GDM1 (cell line): ENCODE measurements at places on chromosomes 4 and X.

- no peak for DNase-seq
Observed at GRCh38 chr4:47390428-47391125, 72.9 kb downstream of the COMMD8 start.

GRCh38 chr4:74675673-74676279 lies 118.5 kb downstream of the BTC start:
- DNase-seq: peak; percentile 8

DNA sequence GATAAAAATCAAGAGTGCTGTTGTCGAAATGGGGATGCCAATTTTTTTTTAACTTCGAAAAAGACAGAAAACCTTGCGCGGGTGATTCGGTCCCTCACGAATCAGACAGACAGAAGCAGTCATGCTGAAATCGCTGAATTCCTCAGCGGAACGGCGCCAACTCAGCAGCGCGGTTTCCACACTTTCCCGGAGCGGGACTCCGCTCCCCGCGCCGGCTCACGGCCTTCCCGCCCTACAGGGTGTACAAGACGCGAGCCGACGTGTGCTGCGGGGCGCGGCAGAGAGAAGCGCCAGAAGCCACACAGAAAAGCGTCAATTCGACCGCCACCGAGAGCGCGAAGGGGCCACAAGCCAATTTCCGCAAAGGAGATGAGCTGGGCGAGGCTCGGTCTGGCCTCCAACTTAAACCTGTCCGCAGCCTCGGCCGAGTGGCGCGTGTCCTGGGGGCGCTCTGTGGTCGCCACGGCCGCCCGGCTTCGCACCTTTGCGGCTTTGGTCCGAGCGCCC lies 1.3 kb downstream of the NEXMIF start:
- no peak for DNase-seq

DNA sequence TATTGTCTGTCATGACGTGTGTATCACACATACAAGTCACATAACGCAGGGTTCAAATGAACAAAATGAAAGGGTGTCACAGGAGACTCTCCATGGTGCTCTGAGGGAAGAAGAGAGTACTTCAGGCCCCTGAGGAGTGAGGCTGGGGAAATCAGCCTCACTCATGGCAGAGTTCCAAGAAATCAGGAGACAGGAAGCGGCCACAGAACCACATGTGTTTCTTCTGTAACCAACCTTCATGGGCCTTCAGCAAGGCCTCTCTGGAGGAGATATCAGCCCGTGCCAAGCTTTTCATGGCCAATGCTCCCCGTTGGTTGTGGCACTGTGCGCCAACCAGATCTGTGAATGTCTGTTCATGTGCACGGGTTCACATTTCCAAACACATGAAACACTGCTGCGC lies 76.0 kb downstream of the NAT8L start:
- DNase-seq: peak; percentile 14

- no peak for DNase-seq
Observed at GRCh38 chr4:127782025-127782274, 172 bp upstream of the HSPA4L start.

DNA sequence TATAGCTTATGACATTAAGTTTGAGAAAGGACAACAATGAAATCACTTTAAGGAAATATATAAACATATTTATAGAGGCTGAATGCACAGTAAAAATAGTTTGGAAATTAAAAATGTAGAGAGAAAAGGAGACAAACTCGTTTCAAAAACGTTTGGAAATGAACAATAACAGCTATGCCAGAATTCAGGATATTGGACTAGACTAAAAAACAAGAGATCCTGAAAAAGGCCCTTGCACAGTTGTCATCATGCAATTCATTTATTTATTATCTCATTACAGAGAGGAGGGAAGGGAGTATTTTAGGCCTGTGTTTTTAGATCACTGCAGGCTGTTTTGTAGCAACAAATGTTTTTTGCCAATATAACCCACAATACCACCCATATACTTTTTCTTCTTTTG lies 527.2 kb downstream of the ADGRL3 start:
- no peak for DNase-seq

GRCh38 chr4:22478426-22478825 lies 37.4 kb downstream of the ADGRA3 start:
- no peak for DNase-seq

DNA sequence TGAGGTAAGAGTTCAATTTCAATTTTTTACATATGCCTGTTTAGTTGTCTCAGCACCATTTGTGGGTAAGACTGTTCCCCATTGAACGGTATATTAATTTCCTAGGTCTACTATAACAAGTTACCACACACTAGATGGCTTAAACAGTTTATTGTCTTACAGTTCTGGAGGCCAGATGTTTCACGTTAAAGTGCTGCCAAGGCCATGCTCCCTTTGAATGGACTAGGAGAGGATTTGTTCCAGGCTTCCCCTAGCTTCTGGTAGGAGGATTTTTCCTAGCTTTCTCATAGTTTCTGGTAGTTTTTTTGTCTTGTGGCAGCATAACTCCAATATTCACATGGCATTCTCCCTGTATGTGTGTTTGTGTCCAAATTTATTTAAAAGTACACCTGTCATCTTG lies 149.3 kb upstream of the CYSLTR1 start:
- no peak for DNase-seq

- DNase-seq: no peak
Observed at GRCh38 chr4:153161226-153161963, 42.8 kb upstream of the TRIM2 start.

GRCh38 chrX:86002076-86002896 lies 45.1 kb downstream of the CHM start:
- DNase-seq: no peak

DNA sequence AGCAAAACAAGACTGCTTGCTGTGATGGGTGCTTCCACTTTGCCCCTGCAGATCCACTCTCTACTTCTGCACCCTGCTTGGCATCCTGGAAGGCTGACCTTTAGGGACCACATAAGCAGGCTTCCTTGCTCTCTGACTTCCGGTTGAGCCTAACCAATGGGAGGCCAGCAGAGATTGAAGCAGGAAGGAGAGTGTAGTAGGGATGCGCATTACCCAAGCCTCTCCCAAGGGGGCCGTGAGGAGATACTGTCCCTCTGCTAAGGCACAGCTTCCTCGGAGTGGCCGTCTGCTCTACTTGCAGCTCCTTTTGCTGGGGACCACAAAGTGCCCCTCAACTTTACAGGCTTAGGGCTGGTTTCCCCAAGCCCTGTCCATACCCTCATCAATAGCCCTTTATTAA lies 624.3 kb upstream of the TENM3 start:
- DNase-seq: no peak

GRCh38 chrX:130841776-130842175 lies 61.2 kb downstream of the ENOX2 start:
- DNase-seq: no peak

DNA sequence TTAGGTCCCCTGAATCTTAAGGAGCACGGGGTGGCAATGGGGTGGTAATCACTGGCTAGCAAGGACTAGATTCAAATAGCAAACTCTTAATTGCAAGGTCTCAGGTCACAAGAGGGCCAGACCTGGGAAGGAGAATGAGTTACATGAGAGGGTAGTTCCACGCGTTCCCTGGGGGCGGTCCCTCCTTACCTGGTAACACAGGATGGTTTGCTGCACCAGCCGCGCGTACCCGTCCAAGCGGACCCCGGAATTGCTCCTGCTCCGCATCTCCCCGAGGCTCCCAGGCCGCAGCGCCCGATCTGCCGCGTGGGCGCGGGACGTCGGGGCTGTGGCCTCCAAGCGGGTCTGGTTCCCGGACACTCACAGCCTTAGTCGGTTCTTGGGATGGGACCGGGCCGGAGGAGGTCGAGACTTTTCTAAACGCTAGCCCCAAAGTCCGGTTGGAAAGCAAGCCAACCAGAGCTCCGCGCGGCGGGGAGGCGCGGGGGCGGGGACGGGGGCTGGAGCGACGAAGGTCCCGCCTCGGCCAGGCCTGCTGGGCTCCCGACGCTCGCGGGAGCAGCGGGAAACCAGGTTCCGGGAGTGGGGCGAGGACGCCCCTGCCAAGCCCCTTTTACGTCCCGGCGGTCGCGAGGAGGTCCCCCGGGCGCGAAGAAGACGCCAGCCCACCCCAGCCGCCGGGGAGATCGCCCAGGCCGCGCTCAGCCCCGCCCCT lies at the start of gene PHKA2:
Gene PHKA2, minus strand, starts transcription at position 449 of the 715 bp plus-strand sequence. Its CDS starts 182 bp downstream, at position 267.
- peak; percentile 65 for DNase-seq

DNA sequence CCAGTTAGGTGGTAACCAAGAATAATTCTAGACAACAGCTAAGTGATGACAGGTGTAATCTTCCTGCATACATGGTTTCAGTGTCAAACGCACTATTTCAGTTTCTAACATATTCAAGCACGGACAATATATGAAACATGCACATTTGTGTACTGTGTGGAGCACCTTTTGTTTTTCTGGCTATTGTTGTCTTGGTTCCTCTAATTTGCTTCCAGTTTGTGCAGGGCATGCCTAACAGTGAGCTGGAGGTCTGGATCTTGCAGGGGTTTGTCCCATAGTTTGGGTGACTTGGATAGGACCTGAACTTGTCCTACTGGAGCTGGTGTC lies 70.5 kb upstream of the TBC1D9 start:
- no peak for DNase-seq

DNA sequence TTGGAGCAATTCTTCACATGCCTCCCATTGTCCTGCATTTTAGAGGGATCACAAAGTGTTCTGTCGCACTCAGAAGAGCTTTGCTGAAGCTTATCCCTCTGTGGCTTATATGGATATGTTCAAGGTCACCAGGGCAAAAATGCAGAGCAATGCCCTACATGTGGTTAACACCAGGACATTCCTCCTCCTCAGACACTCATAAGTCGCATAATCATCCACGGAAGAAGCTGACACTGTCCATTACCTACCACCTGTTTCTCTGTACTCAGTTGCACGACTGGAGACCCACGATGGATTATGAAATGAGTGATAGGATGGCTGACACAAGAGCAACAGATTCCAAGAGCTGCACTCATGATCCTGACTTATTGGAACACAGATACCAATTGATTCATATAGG lies 68.7 kb upstream of the PRDX4 start:
- no peak for DNase-seq

DNA sequence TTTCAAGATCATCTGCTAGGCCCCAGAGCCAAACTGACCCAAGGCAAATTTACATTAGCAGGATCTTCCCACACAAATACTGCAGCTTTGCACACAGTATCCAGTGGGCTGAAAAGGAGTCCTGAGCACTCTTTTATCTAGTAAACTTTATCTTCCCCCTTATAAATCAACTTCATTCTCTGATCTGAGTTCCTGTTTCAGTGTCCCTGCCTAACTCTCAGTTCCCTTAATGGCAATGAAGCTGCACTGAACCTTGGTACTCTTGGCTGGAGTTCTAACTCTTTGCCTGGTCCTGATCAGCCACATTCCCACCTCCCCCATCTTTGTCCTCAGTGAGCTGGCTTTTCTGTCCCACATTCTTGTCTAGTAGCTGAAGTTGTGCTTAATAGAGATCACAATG lies 37.4 kb downstream of the EDA2R start:
- no peak for DNase-seq

- no peak for DNase-seq
Observed at GRCh38 chr4:3405176-3405575, 36.6 kb upstream of the HGFAC start.

DNA sequence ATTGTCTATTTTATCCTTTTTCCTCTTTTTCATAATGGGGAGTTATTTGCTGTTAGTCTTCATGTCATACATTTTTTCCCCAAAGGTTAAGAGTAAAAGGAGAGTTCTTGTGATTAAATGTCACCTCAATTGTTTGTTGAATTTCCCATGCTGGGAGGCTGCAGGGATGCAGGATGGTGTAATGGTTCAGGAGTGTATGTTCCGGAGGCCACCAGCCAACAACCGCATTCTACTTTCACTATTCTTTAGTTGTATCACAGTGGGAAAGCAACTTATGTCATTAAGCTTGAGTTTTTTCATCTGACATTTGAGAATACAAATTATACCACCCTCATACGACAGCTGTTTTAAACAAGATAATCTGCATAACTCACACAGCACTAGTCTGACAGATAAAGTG lies 15.4 kb downstream of the AFP start:
- DNase-seq: no peak

DNA sequence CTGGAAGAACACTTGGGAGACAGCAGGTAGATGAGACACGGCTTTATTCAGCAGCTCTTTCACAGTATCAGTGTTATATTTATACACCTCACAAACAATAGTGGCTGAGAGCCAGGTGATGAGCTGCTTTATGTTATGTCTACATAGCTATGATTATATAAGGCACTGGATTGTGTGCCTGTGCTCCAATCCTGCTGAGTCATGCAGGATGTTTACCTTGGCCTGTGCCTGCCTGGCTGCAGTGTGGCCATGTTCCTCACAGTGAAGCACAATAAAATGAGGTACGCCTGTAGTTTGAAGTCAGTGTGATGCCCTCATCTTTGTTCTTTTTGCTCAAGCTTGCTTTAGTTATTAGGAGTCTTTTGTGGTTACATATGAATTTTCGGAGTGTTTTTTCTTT lies 31.3 kb downstream of the CXCL13 start:
- DNase-seq: no peak

DNA sequence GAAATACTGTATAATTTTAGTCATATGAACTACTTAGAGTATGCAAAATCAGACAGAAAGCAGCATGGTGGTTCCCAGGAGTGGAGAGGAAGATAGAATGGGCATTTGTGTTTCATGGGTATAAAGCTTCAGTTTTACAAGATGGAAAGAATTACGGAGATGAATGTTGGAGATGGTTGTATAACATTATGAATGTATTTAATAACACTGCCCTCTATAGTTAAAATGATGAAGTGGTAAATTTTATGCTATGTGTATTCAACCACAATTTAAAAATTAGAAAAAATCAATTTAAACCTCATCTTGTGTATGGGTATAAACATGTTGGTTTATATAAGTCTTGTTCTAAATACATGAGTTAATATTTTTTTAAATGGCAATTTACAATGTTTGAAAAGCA lies 521.1 kb downstream of the FSTL5 start:
- DNase-seq: no peak

GRCh38 chr4:139988863-139989765 lies 164.9 kb downstream of the MAML3 start:
- DNase-seq: peak; percentile 35

- no peak for DNase-seq
Observed at GRCh38 chr4:99696801-99697200, 39.2 kb upstream of the C4orf54 start.

- no peak for DNase-seq
Observed at GRCh38 chrX:124726881-124727280, 380.5 kb downstream of the SH2D1A start.

- no peak for DNase-seq
Observed at GRCh38 chr4:19823781-19824180, 427.9 kb upstream of the SLIT2 start.

- DNase-seq: no peak
Observed at GRCh38 chr4:130698251-130698650, 1602.3 kb downstream of the C4orf33 start.

GRCh38 chr4:176753049-176753448 lies 39.7 kb downstream of the VEGFC start:
- no peak for DNase-seq

GRCh38 chr4:77773101-77773500 lies 46.1 kb downstream of the CNOT6L start:
- DNase-seq: no peak

DNA sequence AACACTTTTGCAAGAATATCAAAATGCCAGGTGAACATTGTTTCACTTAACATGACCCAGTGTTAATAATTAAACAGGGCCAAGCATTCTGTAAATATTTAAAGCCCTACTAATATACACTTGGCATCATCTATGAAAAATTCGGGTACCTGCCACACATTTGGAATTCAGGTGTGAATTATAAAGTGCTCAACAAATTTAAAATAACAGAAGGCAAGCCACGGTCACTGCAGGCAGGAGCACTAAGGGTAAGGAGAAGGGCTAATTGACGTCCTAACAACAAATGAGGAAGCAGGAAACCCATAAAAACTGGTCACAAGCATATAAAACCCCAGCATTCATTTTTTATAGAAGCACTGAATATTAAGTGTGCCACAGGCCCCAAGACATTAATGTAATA lies 43.8 kb upstream of the CPEB2 start:
- DNase-seq: no peak
